NCI-H187 (cell line): ENCODE measurements at places on chromosomes 16 and 17.
A peak's percentile ranks its signal among the peaks of the same experiment; 100 is the strongest.

GRCh38 chr16:74874912-74875546 is 100.4 kb upstream of the FA2H start:
- no peak for DNase-seq

DNA sequence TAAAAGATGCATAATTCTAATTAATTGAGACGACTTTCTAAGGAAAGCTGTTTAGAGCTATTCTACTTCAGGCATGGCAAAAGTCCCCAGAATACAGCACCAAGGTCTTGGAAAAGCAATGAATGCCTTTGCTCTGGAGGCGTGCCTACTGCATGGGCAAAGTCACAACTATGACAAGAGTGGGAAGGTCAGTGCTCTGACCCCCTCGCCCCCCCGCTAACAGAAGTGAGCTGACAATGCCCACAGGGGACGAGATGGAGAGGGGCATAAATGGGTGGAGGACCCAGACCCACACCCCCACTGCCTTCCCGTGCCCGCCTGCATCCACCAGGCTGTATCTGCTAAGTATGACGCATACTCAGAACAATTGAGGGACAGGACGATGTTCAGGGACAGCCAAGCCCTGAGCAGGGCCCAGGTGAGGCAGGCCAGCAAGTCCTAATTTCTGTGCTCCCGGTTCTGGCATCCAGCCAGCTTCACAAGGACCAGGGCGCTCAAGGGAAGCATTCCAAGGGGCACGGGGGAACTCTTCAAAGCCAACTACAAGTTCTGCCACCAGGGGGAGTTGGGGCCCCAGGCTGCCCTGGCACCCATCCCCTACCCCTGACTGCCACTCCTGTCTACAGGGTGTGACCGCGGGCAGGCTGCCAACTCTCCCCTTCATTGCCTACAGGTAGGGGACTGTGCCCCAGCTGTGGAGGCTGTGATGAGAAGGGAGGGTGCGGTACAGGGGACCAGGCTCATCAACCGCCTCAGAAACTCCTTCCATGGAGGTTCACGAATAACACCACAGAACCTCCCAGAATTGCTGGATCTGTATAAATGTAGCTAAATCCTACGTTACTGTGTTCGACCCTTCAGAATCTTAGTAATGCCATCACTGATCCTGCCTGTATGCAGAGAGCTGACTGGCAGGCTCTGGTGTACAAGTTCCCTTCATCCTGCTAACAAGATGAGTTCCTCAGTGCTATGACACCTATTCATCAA is 20.8 kb downstream of the NPRL3 start:
- DNase-seq: peak; percentile 82

GRCh38 chr17:75402026-75402425 is 3.5 kb downstream of the GRB2 start:
- no peak for DNase-seq

DNA sequence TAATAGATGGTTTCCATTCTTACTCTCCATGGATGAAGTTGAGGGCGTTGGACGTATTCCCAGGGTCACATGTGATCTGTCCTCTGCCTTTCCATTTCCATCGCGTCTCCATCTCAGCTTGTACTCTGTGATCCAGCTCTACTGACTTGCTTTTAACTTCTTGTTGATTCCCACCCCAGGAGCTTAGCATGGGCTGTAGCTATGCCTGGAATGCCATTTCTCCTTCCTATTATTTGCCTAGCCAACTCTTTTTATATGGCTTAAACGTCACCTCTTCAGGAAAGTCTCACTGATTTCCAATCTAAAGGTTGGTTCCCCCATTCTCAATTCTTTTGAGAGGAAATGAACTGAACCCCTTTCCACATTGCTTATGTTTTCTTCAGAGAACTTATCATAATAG is 475.9 kb downstream of the XYLT1 start:
- no peak for DNase-seq
